ENCODE measurements at places on chromosomes 3 and 15.

DNA sequence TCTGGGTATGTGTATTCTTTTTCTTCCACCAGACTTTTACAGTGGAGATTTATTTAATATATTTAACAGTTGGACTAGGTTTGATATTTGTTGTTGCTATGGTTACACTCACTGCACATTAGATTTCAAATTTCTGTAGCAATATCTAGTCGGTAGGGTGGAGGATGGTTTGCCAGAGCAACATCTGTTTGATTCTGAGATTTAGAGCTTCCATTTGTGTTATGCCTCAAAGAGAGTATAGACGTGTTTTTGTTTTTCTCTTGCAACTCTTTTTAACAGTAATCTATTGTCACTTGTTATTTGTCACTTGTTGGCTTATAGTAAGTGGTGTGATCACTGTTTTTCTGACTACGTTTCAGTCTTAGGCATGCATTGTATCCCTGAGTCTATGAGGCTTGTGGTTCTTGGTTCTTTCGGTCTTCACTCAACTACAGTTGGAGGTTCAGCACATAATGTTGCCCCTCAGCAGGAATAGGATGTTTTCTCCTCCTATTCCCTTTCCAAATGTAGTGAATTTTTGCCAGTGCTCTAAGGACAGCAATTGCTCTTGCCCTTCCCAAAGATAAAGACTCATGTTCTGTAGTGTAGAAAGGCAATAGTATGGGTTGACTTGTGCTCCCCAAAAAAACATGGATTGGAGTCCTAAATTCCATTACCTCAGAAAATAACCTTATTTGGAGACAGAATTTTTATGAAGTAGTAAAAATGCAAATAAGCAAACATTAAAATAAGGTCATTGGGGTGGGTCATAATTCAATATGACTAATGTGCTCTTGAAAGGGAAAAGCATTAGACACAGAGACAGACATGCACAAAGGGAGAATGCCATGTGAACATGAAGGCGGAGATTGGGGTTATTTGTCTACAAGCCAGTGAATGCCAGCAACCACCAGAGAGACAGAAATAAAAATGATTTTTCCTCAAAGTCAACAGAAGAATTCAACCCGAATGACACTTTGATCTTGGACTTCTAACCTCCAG is 692.1 kb downstream of the DIPK2A start:
- no peak for DNase-seq

- DNase-seq: no peak
These were observed 42.7 kb downstream of the MAP6D1 start for GRCh38 chr3:183782576-183783276.

DNA sequence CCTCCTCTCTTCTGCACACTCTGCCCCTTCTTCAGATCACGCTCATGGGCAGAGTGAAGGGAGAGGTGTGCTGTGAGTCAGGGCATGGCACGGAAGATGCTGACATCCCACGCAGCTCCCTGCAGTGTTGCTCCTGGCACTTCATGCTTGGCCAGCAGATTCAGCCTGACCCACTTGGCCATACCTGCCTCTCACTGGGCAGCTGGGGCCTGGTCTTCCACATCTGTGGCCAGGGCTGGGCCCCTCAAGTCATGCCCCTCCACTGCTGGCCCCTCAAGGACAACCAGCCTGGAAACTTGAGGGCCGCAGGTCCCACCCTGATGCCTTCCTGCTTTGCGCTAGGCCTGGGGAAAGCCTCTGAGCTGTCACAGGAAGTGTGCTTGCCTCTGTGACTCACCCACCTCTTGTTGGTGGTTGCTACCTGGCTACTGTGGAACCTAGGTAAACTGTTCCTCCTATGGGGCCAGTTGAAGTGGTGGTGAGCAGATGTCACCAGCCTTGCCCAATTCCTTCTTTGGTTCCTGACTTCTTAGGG is 48.7 kb downstream of the BSN start:
- peak; percentile 52 for DNase-seq

GRCh38 chr15:50884540-50884939 is 23.9 kb upstream of the AP4E1 start:
- DNase-seq: no peak

DNA sequence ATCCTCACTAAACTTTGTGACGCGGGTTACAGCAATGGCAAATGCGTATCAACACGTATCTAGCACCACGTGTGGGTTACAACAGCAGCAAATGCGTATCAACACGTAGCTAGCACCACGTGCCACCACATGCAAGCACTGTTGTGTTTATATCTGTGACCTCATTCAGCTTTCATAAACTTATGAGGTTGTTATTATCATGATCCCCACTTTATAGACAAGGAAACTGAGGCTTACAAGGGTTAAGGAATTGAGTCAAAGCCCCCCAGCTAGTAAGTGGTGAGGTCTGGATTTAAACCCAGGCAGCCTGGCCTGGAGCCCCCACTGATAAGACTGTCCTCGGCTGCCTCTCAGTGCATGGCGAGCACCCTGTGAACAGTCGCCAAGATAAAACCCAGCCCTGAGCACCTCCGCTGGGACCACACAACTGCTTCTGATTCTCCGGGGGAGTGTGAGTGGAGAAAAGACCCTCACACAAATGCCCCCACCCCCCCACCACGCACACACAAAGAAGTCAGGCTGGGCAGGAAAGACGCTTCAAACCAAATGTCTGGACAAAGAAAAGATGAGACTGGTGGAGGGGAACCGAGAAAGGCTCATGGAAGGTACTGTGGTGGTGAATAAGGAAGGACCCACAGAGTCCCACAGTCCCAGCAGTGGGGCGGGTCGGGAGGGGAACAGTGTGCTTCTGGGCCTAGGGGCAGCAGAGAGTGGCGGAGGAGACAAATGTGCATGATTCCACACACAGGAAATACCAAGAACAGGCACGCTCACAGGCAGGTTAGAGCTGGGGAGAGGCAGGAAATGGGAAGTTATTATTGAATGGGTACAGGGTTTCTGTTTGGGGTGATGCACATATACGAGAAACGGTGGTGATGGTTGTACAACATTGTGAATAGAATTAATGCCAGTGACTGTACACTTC is 173.4 kb downstream of the XXYLT1 start:
- no peak for DNase-seq

DNA sequence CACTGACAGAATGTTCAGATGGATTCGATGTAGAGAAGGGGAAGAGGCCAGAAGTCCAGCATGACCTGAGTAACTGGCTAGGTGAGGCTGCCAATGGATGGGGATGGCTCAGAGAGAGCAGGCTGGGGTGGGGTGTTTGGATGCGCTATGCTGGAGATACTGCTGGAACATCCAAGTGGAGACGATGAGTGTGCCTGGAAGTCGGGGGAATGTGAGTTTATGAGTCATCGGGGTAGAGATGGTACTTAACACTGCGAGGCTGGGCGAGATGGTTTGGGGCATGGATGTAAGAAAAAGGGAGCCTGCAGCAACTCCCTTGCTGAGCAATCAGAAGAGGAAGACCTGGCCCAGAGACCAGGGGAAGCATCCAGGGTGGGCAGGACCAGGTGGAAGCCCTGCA is 180.7 kb downstream of the SLCO3A1 start:
- no peak for DNase-seq

- DNase-seq: no peak
These were observed 1.4 kb downstream of the RPSA start for GRCh38 chr3:39407773-39408492.

DNA sequence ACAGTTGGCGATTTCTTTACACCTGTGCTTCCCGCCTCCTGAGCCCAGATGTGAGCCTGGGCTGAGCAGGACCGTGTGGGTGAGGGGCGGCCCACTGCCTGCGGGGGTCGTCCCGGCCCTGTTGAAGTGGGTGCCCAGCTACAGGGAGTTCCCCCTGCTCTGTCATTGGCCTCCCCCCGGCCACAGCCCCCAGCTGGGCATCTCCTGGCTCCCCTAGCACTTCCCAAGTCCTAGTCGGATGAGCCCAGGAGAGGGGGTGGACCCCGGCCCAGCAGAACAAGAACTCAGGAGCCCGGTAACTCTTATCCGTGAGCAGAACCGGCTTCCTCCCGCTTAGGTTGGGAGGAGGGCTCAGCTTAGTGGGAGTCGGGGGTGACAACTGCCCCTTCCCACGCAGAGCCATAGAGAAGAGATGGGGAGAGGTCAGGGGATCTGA is 757 bp downstream of the PAQR5 start:
- no peak for DNase-seq

DNA sequence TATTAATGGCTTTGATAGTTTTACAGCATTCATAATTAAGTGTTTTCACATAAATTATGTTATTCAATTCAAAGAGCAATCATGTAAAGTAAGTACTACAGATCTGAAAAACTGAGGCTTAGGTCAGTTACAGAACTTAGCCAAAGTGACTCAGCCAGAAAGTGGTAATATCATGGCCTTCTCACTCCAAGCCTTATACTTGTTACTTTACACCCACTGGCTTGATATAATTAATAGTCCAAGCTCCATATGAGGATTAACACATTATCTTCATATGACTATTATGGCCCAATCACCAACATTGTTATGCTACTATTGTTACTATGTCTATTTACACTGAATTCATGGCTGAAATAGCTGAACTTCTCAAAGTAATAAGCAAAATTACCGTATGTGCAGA is 50.7 kb downstream of the TIGIT start:
- no peak for DNase-seq

GRCh38 chr3:132088291-132088690 is 53.5 kb upstream of the CPNE4 start:
- no peak for DNase-seq

GRCh38 chr3:27623085-27623753 is 98.9 kb downstream of the EOMES start:
- no peak for DNase-seq

DNA sequence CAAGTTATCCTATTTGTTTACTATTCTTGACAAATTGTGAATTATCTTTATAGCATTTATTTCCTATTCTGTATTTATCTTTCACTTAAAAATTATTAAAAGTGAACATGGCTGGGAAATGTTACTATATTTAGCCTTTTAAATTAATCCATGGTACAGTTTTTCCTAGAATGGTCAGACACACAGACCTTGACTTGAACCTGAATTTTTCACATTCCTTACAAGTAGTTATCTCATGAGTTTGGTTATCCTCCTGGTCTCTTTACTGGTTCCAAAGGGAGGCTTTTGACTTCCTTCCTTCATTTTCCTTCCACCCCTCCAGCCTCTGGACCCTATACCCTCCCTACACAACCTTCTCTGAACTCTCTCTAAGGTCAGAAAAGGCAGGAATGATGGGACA is 280.6 kb downstream of the SATB1 start:
- no peak for DNase-seq

- DNase-seq: no peak
These were observed 31.6 kb upstream of the OR5K4 start for GRCh38 chr3:98322101-98322500.

DNA sequence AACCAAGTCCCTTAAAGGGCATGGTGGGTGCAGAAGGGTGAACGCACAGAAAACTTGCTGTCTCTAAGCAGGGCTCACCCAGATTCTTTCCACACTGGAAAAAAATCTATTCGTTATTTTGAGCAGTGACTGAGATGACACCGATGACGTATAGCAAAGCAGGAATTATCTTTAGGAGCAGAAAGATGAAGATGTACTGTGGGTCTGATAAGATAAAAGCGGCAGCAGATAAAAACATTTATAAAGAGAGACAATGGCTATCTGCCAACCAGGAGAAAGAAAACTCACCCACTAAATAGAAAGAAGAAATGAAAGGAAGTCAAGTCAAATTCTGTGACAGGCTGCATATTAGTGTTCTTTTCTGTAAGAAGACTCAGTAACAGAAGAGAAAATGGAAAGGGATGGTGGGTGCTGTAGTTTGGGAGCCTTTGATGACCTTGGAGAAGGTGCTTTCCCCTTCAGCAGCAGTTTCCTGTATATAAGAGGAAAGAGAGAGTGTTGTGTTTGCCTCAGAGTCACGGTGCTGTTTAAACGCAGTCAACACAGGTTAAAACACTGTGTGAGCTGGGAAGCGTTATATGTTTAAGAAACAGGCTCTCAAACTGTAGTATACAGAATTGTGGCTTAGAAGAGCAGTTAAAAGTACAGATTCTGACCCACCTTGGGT is 111.6 kb downstream of the AQP9 start:
- DNase-seq: no peak

DNA sequence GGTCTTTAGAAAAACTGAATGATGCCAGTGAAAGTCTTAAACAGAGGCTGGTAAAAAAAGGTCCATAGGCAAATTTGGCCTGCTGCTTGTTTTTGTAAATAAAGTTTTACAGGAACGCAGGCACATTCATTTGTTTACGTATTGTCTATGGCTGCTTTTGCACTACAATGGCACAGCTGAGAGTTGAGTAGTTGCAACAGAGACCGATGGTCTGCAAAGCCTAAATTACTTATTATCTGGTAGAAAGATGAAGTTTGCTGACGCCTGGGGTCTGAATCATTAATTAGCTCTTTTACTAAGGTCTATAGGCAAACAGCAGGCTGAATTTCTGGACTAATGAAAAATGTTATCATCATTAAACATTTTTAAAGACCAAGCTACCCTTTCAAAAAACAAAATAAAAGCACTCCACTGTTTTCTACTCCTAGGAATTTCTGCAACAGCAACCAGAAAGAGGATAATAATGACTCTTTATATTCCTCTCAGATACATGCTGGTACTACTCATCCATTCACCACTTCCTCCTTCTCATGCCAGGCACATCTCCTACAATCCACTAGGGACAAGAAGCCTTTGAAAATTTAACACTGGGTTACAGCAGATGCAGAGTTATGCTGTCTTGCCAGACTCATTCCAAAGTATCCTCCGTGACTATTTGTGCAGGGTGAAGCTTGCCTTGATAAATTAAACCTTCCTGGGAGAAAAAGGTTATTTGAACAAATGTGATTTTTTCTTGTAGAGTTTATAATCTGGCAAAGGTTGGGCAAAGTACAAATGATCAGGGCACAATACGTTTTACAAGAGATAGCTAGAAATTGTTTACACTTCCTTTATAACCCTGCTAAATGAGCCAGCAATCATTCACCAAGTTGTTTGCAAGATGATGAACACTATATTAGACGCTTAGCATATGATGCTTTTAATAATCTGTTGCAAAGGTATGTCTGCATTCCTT is 6.0 kb downstream of the GATM start:
- no peak for DNase-seq

DNA sequence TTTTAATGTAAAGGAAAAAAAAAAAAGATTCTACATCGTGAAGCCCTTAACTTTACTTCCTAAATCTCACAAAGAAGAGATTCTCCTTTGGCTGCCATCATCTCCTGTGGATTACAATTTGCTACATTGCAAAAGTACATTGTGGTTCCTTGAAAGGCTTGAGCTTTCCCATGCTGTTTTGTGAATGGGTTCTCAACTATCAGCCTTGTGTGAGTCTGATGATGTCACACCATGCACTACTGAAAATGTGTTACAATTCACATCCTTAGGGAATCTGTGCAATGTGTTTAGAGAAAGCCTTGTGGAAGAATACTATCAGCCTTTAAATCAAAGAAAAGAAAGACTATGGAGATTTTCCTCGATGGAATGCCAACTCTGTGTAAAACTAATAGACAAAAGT is 510.0 kb upstream of the ALCAM start:
- no peak for DNase-seq

DNA sequence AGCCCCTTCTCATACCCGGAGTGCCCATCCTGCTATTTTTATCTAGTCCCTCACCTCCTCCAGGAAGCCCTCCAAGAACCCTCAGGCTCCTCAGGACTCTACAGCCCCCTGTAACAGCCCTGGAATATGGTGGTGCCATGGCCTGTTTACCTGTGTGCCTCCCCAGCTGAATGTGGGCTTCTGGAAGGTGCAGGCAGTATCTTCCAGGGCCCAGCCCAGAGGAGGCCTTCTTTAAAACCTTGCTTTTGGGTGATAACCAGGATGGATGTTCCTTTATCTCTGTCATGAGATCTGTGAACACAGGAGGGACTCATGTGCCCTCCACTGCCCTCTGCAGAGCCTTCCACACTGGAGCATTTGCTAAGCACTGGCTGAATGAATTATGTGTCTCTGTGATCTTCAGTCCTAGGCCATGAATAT is 36.7 kb upstream of the MRPS22 start:
- DNase-seq: no peak

GRCh38 chr15:72397796-72398588 is at the start of gene TMEM202:
TSS of gene TMEM202 (plus strand) at chr15:72398305. CDS start at chr15:72398327, 22 bp downstream.
- DNase-seq: no peak

All from stimulated activated CD4-positive, alpha-beta T cell treated with anti-CD3 and anti-CD28 coated beads, Interleukin-2, amount 100 ng/mL, for 24 hours (primary cell).